A549 treated with CpdA at 1 μM for 4 hours (cell line): ENCODE measurements at places on chromosomes 3 and 15. TPM values are rescaled to one million over a fixed set of nuclear protein-coding genes. Genes with fewer than 3 reads are reported as not detected.

Gene GPR15
- not detected in 5 replicates for total RNA-seq

Gene FBXO40
- not detected in 5 replicates for total RNA-seq

Gene CLEC3B
- total RNA-seq: 0.49 TPM in 1 of 5 replicates, not detected in the others

Gene PARP15
- not detected in 5 replicates for total RNA-seq

Gene TMIE
- total RNA-seq: 0.06 to 0.17 TPM (median 0.16 TPM) in 3 of 5 replicates, not detected in the others

Gene LSAMP
- total RNA-seq: 0.06 to 0.30 TPM (median 0.08 TPM) in 5 replicates

Gene CTDSPL
- total RNA-seq: 9.8 to 11.6 TPM (median 11.0 TPM) in 5 replicates

Gene SLC6A11
- total RNA-seq: 0.03 to 0.07 TPM (median 0.04 TPM) in 4 of 5 replicates, not detected in the other

Gene SMAD3
- total RNA-seq: 154 to 225 TPM (median 208 TPM) in 5 replicates

Gene PLS1
- total RNA-seq: 12.9 to 15.5 TPM (median 14.4 TPM) in 5 replicates

Gene LRRC49
- total RNA-seq: 4.1 to 5.5 TPM (median 5.3 TPM) in 5 replicates

Gene SI
- total RNA-seq: not detected in 5 replicates

Gene FSD2
- total RNA-seq: not detected in 5 replicates

Gene CCDC54
- total RNA-seq: not detected in 5 replicates

Gene AADACL2
- total RNA-seq: not detected in 5 replicates

Gene LACTB
- 24.7 to 38.6 TPM (median 25.6 TPM) in 5 replicates for total RNA-seq

Gene ZNF774
- total RNA-seq: 0.68 to 1.8 TPM (median 1.3 TPM) in 5 replicates

Gene SERPINI2
- not detected in 5 replicates for total RNA-seq

Gene ADAMTS9
- total RNA-seq: 0.49 to 0.90 TPM (median 0.70 TPM) in 5 replicates
